Kidney capillary endothelial cell (primary cell): ENCODE measurements at places on chromosomes 4 and X.
A peak's percentile ranks its signal among the peaks of the same experiment; 100 is the strongest.

DNA sequence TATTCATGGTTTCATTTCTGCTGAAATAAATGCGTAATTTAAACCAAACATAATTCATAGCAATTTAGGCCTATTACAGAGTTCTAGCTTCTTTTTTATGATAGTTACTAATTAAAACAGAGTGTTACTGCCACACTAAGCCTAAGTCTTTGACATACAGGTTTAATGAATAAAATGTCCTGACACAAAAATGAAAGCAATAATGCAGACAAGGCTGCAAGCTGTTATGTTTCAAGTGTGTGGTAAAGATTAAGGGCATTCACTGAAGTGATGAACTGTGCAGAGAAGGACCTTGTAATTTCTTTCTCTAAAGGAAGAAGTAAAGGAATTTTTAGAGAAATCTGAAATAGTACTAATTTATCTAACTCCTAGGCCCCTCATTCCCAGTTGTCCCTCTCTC, 2.9 kb downstream of the NDNF start:
- DNase-seq, result no peak

- no peak for DNase-seq
Observed at GRCh38 chrX:108511721-108512120, 72.1 kb downstream of the COL4A5 start.

GRCh38 chr4:153787061-153787560, 1.8 kb downstream of the SFRP2 start:
- no peak for DNase-seq

- no peak for DNase-seq
Observed at GRCh38 chr4:79472693-79473438, 64.8 kb upstream of the GK2 start.

DNA sequence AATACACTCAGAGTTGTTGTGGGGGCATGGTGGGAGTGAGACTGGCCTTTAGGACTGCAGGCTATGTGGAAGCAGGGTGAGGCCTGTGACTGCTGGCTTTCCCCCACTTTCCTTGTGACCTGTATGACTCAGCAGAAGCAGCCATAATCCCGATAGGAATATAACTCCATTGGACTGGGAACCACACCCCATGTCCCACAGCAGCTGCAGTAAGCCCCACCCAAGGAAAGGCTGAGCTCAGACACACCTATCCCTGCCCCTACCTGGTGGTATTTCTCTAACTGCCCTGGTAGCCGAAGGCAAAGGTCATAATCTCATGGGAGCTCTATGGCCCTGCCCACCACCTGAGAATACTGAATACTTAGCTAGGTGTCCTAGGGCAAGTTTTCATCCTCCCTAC, 169.3 kb downstream of the GC start:
- DNase-seq, result no peak

- DNase-seq, result no peak
Observed at GRCh38 chrX:63657821-63658220, 127.2 kb downstream of the ARHGEF9 start.

DNA sequence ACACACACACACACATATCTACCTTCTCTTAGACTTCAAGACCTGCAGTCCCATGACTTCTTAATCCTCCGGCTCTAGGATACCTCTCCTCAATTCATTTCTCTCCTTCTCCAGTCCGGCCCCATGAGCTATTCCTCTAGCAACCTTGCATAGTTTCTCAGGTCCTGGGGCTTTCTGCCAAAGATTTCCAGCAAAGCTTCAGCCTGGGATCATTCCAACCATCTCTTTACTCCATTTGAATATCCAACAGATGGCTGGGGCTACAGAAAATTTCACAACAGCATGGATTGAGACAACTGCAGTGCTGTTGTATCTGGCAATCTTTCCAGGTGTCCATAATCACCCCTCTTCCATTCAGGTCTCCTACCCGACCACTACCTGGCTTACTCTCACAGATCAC, 184.1 kb downstream of the DCHS2 start:
- DNase-seq, result no peak

DNA sequence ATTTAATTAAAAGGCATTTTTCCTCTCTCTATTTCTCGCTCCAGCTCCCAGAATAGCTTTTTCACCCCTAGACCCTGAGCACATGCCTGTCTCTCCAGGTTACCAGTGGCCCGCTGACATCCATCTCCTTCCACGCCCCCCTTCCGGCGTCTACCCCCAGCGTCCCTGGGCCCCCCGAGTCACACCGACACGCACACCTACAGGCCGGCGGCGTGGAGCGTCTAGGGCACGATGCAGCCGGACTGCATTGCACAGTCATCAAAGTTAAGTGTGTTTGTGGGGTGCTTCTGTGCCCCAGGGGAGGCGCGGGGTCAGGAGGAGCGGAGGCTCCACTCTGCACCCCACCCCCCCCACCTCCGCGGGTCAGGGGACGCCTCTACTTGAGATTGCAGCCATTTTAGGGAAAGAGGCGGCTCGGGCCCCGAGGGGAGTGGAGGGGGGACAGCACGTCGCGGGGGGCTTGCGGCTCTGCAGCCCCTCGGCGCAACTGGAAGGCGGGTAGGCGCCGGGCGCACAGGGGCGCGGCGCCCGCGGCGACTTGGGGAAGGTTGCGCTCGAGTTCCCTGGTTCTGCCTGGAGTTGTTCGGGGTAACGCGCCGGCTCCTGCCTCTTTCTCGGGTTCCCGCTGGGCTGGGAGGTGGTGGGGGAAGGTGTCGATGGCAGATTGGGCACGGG, 112.7 kb downstream of the DHX15 start:
- DNase-seq, result no peak

DNA sequence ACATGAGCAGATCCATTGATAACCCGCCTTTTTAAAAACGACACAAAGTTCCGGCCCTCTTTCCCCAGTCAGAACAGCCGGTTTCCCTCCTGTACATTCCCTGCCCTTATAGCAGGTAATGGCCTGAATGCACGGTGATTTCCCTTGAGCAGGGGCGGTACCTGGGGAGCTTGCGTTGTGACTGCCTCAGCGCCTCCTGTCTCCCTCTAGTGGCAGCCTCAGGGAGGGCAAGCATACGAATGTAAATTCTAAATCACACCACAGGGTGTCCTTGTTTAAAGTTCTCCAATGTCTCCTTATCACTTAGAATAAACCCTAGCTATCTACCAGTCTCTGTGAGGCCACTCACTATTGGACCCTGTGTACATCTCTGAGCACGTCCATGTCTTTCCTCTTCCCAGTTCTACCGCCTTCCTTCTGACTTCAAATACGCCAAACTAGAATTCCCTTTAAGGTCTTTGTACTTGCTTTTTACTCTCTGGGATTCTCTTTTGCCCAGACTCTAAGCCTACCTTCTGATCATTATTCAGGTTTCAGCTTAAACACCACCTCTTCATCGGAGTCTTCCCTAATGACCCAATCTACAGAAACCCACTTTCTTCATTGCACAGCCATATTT, 18.4 kb upstream of the LDB2 start:
- peak; percentile 26 for DNase-seq

GRCh38 chrX:80807992-80808735, 1.5 kb downstream of the BRWD3 start:
- peak; percentile 32 for DNase-seq

DNA sequence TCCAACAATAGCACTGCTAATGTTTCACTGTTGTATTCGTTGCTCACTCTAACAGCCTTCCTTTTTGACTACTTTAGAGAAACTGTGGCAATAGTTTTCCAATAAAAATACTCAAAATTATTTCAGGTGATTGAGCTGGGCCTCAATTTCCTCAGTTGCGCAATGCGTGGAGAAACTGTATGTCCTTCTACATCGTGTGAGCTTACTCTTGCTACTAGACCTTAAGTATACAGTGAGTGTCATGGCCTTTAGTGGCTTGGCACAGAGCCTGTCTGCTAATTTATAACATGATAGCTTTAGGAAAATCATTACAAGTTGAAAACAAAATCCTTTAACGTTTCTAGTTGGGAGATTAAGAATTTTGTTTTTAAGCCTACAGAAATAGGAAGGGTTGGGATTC, 114.5 kb downstream of the COL4A6 start:
- DNase-seq, result no peak

DNA sequence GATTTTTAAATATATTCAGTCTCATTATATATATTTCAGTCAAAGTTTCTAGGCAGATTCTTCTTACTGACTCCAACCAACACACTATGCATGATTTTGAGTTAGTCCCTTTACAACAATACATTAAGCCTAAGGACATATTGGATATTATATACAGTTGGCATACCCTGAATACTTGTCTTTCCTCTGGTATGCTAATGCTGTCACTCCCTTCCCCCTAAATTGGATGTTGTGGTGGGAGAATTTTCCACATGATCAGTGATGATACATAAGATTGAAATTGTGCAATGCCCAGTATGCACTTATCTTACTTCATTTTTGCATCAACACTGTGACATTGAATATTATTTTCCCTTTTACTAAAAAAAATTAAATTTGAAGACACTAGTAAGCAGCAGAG, 935.2 kb downstream of the PCDH7 start:
- DNase-seq, result no peak

GRCh38 chrX:9500584-9500983, 35.7 kb downstream of the TBL1X start:
- no peak for DNase-seq

DNA sequence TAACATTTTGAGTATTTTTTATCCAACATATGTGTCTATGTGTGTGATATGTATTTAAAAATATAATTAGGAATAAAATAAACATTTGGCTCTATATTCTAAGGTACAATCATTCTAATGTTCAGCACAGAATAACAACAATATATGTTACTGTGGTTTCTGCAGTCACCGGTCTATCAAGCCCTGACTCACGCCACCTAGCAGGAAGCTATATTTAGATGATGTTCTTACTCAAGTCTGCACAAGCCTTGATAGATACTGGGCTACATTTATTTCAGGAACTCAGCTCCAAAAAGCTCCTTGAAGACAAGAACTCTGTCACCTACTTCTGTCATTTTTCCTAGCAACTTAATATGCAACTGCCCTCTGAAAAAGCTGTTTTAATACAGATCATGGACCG, 152.0 kb upstream of the FTHL17 start:
- no peak for DNase-seq

DNA sequence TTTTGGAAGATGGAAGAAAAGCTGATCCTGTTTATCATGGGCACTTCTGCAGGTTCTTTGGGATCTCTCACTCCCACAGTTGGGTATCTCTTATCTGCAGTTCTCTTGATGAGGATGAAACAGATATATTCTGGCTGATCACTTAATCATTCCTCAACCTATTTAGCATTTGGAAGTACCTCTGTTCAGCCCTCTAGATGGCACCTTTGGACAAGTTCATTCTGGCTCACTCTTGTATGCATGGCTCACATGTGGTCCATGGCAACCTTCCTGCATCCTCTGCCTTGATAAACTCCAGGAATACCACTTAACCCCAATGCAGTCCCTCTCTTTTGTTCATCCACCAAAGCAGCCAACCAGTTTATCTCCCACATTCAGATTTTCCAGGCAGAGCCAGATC, 74.2 kb downstream of the SMARCA5 start:
- no peak for DNase-seq

DNA sequence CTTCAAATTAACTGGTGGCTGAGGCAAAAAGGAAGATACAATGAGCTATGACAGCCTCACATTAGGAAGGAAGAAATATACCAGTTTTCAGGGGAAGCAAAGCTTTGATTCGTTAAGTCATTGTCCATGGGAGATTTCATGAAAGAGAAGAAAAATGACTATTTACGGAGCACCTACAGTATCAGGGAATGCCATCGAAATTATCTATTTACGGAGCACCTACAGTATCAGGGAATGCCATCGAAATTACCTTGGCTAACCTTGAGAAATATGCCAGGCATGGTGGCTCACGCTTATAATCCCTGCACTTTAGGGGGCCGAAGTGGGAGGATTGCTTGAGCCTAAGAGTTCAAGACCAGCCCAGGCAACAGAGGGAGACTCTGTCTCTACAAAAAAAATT, 28.5 kb upstream of the IQSEC2 start:
- no peak for DNase-seq

DNA sequence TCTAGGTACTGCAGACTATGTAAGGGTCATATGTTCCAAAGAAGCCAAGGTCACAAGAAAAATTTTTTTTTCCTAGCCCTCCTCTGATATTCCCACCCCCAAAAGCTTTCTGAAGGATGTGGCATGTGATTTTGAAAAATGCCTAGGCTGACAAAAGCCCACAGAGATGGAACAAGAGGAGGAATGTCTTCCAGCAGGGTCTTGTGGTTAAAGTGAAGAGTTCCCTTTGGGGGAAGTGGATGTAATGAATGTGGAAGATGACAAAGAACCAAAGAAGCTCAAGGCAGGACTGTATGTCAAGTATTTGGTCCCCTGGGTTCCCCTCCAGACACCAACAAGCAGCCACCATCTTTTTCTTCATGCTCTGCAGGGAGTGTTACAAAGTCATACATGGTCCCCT, 268.8 kb downstream of the BCOR start:
- DNase-seq, result no peak
